ENCODE measurements at places on chromosomes 12 and 14.

- no peak for DNase-seq
Measured at GRCh38 chr14:37056473-37056872, 115.9 kb downstream of the SLC25A21 start.

GRCh38 chr12:42201063-42201462 is 37.0 kb downstream of the YAF2 start:
- no peak for DNase-seq

- no peak for DNase-seq
Measured at GRCh38 chr14:63174760-63175191, 29.5 kb upstream of the RHOJ start.

DNA sequence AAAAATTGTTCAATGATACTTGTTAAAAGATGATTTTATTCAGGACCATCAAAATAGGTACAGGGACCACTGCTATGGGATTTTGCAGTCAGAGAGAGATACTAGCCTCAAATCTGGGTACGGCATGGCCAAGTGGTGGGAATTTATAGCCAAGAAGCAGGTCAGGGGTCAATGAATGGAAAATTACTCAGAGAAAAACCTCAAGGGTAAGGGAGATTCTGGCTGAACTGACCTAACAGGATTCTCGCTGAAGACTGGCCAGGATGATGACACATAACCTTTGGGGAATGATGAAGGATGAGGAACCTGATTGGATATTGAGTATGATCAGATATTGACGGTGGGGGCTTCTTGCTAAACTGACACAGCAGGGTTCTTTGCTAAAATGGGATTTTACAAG is 32.7 kb downstream of the DEPDC4 start:
- DNase-seq: no peak

GRCh38 chr12:117031843-117032592 is 67.2 kb downstream of the TESC start:
- no peak for DNase-seq

DNA sequence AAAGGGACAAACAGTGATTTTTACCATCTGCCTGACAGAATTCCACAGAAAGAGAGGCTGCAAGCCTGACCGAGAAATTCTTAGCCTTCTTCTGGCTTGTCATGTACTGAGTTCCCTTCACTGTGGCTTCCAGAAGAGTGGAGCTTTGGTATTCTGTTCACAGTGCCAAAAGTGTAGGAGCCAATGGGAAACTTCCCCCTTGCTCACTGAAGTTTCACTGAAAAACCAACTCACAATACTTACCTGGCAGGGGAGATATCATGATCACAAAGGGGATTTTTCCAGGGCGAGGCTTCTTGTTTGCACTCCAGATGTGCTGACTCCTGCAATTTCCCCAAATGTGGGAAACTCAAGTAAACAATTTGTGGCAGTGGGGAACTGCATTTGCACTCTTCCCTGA is 31.7 kb upstream of the MMP19 start:
- DNase-seq: no peak

DNA sequence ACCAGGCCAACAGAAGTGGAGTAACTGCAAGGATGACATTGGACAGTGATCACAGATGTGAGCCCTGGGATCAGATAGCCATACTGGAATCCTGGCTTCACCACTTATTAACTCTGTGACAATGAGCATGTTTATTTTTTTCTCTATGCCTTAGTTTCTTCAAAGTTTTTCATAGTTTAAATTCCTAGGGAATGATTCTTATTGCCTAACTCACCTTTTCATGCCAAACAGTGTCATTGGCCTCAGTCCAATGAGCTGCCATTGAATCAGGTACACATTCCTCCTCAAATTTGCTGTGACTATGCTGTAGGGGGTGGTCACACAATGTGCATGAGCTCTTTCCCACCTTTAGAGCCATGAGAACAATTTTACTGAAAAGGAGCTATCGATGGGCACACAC is 342.3 kb downstream of the SYT1 start:
- DNase-seq: no peak

- DNase-seq: no peak
Measured at GRCh38 chr12:96623155-96623554, 133.8 kb downstream of the CFAP54 start.

GRCh38 chr14:64391113-64391725 is 3.1 kb downstream of the MTHFD1 start:
- no peak for DNase-seq

GRCh38 chr12:124411281-124411878 is 116.5 kb downstream of the RFLNA start:
- DNase-seq: no peak

DNA sequence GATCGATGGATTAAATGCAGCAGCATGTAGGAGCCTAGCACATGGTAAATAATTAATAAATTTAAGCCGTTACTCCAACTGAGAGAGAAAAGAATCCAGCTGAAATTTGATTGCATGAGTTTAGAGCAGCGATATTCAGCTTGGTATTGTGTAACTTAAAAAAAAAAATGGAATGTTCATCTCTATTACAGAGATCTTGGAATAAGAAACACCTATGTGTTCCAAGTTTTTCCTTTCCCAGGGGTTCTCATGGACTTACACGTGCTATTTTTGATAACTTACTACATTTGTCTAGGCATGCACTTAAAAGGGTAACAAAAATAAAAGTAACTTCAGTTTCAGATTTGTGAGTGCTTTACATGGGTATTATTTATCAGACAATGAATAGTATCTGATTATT is 122.8 kb downstream of the RASSF9 start:
- no peak for DNase-seq

GRCh38 chr14:94548999-94549985 is 11.9 kb upstream of the SERPINA4 start:
- no peak for DNase-seq

DNA sequence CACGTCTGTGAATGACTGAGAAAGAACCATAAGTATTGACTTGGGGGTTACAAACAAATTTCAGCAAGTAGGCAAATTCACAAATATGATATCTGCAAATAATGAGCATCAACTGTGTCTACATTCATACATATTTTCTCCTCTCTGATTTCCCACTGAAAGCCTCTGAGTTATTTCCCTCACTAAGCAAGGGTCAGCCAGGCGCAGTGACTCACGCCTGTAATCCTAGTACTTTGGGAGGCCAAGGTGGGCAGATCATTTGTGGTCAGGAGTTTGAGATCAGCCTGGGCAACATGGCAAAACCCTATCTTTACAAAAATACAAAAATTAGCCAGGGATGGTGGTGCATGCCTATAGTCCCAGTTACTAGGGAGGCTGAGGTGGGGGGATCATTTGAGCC is 80.8 kb downstream of the SLC25A21 start:
- no peak for DNase-seq

- no peak for DNase-seq
Measured at GRCh38 chr12:112967306-112967705, 11.0 kb upstream of the OAS2 start.

DNA sequence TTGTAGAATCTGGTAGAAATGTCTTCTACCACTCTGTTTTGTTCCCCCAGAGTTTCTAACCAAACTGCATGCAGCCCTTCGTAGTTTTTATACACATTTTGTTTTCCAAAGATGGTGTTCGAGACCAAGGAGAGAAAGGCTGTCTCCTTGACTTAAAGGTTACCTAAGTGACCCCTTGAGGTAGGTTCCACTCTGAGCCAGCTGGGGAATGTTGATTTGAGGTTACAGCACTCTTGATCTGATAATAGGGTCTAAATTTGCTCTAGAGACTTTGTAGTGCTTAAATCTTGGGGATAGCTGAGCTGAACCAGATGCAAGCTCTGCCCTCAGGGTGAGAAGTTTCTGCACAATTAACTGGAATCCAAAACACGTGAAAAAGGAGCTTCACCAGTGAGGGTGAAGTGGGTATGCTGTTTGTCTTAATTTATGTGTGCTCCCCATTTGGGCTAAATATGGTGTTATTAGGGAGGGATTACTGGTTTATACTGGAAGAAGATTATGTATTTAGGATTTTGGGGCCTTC is 3.1 kb downstream of the TMBIM6 start:
- DNase-seq: no peak

GRCh38 chr12:90510948-90511347 is 444.0 kb downstream of the CCER1 start:
- no peak for DNase-seq

DNA sequence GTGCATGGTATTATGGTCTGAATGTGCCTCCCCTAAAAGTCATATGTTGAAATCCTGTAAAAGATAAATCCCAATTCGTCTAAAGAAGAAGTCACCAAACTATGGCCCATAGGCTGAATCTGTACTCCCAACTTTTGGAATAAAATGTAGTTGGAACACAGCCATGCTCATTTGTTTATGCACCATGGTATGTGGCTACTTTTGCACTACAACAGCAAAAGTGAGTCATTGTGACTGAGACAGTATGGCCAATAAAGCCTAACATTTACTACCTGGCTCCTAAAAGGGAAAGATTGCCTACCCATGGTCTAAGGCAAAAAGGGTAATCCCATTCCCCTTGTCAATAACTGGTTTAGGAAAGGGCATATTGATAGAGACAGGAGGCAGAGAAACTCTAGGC is 101.8 kb downstream of the LRIG3 start:
- DNase-seq: no peak

GRCh38 chr12:3317841-3318501 is 173.0 kb upstream of the PRMT8 start:
- DNase-seq: no peak

GRCh38 chr14:95314609-95315008 is 5.1 kb downstream of the CLMN start:
- no peak for DNase-seq

GRCh38 chr12:92551210-92551609 is 151.6 kb upstream of the PLEKHG7 start:
- no peak for DNase-seq

GRCh38 chr14:93304771-93305170 is 28.1 kb downstream of the BTBD7 start:
- no peak for DNase-seq

DNA sequence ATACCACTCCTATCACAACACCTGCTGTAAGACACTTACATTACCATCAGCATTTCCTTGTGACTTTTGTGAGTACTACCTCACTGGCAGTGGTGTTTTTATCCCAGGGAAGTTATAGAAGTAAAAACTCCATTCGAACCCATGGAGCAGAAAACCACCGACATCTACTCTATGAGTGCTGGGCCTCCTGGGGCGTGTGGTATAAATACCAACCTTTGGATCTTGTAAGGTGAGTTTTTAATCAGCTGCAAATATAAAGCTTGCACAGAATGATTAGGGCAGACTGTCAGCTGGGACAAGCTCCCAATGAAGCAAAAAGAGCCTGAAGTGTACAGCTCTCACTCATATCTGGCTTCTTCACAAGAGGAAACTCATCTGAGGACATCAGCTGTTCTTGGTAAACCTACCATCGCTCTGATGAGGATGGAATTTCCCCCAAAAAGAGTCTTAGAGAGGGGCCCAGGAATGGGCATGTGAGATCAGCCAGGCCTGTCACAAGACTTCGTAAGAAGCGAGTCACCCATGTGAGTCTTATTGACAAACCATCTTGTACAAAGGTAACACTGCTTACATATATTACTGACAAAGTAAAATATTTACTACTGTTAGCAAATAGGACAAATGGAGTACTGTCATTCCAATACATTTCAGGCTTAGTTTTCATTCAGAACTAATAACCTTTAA is 170.0 kb downstream of the SLC5A8 start:
- DNase-seq: no peak

DNA sequence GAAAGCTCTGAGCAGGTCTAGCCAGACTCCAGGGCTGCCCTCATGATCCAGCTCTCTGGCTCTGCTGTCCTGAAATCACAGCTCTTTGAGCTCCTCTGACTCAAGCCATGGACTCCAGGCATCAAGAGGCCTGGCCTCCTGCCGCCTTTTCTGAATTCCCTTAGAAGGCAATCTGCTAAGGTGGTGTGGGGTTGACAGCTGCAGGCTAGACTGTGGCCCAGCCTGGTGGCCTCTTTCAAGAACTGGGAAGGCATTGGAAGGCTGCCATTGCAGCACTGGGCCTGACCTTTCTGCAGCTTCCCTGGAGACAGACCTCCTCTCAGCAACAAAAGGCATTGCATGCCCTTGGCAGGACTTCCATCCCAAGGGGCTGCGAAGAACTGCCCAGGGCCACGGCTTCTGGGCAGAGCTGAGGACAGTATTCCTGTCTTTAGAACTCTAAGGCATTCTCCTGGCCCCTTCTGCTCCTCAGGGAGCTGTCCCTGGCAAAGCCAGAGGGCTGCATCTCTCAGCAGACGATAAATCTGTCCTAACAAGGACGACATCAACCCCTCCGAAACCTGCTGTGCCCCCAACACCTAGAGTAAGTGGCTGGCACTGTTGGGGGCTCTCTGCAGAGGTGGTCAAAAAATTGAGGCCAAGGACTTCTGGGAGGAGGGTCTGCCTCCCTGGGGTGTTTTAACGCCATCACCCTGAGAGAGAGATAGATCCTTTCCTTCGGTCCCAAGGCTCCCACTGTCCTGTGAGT is 115.6 kb downstream of the RBM19 start:
- DNase-seq: no peak

DNA sequence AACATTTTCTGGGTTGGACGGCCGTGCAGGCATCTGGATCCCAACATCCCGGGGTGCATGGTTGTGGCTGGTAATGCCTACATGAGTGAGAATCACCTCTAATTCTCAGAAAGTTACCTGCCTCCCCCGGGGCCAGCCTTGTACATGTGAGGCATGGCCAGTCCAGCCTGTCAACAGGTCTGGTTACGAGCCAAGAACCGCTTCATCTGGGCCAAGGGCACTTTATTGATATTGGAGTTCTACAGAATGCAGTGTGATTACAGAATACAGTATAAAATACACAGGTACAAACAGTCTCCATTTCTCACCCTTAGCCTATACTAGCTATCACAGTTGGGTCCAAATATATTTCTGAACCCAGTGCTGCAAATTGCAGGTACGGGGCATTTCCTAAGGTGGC is 84.9 kb upstream of the EVL start:
- DNase-seq: no peak

- no peak for DNase-seq
Measured at GRCh38 chr14:32534145-32534544, 205.0 kb downstream of the AKAP6 start.

- no peak for DNase-seq
Measured at GRCh38 chr12:57591782-57592325, 862 bp downstream of the PIP4K2C start.

DNA sequence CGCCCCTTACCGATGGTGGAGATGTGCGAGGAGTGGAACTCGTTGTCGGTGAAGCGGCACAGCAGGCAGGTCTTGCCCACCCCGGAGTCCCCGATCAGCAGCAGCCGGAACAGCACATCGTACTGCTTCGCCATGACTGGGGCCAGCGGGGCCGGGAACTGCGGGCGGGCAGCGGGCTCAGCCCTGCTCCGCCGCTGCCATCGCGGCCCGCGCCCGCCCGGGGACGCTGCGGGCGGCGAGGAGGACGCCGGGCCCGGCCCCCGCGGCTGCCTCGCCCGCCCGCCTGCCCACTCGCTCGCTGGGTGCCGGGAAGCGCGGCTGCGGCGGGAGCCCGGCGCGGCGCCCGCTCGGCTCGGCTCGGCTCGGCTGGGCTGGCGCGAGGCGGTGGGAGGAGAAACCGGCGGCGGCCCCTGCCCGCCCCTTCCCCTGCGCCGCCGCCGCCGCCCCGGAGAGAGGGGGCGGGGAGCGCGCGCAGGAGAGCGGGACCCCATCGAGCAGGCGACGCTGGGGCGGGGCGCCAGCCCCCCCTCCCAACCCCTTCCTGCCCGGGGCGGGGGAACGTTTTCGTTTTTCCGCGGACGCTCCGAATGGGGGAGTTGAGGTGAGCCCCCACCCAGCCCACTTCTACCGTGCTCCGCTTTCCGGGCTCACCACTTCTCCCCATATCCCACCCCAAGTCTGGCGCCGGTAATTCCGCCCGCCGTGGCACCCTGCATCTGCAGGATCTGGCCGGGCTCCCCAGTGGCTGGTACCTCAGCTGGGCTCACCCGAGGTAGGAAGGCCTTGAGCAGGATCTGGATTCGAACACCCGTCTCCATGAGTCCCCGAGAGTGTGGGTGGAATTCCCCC is at the start of gene RAB15:
RAB15 (minus strand) TSS at position 394 of the 849 bp plus-strand sequence; CDS start at position 134, 260 bp downstream.
- peak; percentile 33 for DNase-seq

Data from central memory CD4-positive, alpha-beta T cell (primary cell).